Naive thymus-derived CD4-positive, alpha-beta T cell (primary cell): ENCODE measurements at places on chromosomes 16 and 17. TPM values are rescaled to one million over a fixed set of nuclear protein-coding genes. Genes with fewer than 3 reads are reported as not detected.

Gene MYH4
- not detected for polyA plus RNA-seq

Gene CSH2
- not detected for polyA plus RNA-seq

Gene LGALS9
- 15.0 TPM for polyA plus RNA-seq

Gene ACSM2A
- not detected for polyA plus RNA-seq

Gene ELOB
- 252 TPM for polyA plus RNA-seq

Gene CDRT15
- not detected for polyA plus RNA-seq

Gene KRTAP3-2
- not detected for polyA plus RNA-seq

Gene NUDT16L1
- 104 TPM for polyA plus RNA-seq

Gene FSCN2
- polyA plus RNA-seq: not detected

Gene UTS2R
- polyA plus RNA-seq: not detected

Gene ZNF830
- polyA plus RNA-seq: 20.6 TPM

Gene CACNA1G
- polyA plus RNA-seq: not detected

Gene CES4A
- 7.6 TPM for polyA plus RNA-seq

Gene GGT6
- polyA plus RNA-seq: not detected

Gene PGAP6
- polyA plus RNA-seq: 52.4 TPM

Gene KRTAP2-3
- not detected for polyA plus RNA-seq

Gene CDC27
- polyA plus RNA-seq: 63.4 TPM

Gene TP53TG3F
- not detected for polyA plus RNA-seq
